ENCODE measurements at places on chromosomes 2 and 18.

DNA sequence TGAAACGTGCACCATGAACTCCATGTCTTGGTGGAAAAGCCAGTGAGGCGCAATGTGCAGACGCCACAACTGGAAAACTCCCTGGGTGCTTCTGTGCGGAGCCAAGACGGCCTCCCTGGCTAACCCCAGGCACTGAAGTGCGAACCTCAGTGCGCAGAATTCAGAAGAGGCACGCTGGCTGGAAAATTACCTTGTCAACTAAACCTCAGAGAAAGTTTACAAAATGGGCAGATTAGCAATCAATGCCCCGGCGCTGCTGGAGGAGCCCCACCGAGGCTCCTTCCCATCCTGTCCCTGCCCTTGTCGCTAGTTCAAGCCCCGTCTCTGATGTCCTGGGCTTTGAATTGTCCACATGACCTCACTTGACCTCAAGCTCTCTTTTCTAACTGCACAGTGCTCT lies 22.2 kb downstream of the SNORC start:
- no peak for DNase-seq

DNA sequence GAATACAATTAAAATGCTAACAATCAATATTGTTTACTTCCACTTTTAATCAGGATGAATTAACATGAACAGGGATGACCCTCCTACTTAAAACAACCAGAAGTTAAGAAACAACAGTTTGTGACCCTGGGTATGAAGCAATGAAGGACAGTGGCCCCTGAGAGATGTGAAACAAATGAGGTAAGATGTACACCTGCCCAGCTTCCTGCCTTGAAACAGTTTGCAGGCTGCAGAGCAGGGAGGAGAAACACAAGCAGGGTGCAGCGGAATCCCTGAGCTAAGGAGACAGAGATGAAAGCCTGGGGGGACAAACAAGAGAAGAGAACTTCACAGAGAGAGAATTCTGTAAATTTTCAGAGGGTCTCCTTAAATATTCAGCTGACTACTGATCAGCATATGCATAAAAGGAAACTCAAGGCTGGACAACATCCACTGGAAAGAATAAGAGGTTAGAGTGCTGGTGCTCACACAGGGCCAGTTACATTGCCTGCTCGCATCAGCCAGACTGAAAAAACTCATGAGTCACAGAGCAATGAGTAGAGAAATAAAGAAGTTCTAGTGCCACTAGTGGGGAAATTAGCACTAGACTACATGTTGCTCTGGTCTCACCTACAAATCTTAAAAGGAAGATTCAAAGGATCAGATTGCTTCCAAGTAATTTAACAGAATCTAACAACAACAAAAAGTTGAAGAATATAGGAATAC lies 106.4 kb downstream of the PID1 start:
- DNase-seq, result no peak

- peak; percentile 43 for DNase-seq
Observed at GRCh38 chr2:69642709-69643601, 584 bp downstream of the AAK1 start.

DNA sequence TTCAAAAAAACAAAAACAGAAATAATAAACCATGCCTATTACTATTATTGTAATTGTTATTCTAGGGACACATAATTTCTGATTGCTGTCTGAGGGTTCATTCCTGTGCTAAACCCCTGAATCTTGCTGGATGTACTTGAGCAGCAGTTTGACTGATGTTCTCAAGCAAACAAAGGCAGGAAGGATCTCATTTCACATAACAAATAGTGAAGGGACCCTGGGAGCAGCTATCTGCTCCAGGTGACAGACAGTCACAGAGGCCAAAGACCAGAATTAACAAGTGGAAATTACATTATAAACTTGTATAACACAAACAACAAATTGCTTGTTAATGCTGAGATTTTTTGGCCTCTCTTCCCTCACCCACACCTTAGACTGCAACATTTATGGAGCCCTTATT lies 284.2 kb downstream of the THSD7B start:
- no peak for DNase-seq
